Activated T-cell treated with anti-CD3 and anti-CD28 coated beads, Interleukin-2, amount 50 U/mL, for 72 hours (primary cell): ENCODE measurements at places on chromosomes 2 and 18.

DNA sequence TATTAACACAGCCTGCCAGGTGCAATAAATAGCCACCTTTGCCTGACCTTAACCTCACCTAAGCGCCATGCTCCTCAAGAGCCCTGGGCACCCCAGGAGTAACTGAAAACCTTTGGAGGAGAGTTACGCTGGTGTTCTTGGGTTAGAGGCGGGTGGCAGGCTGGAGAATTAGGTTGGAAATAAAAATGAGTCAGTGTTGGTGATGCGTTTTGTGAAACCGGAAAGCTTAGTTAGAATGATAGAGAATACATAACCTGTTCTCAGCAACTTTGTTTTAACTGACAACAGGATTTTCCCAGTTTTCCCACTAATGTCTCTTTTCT, 17.0 kb downstream of the LRRFIP1 start:
- H3K4me3 ChIP-seq = no peak overlapping the region
- H3K36me3 ChIP-seq = no peaks in the 10 kb centered on the region
- no peaks in the 10 kb centered on the region for H3K4me1 ChIP-seq
- no peak for DNase-seq
- no peak overlapping the region for H3K27ac ChIP-seq
- H3K27me3 ChIP-seq = peaks cover 8% of the 10 kb centered on the region

- DNase-seq = no peak
- no peaks in the 10 kb centered on the region for H3K4me1 ChIP-seq
- H3K36me3 ChIP-seq = no peaks in the 10 kb centered on the region
- no peak overlapping the region for H3K4me3 ChIP-seq
Observed at GRCh38 chr2:145065342-145065741, 545.4 kb upstream of the ZEB2 start.

- H3K4me1 ChIP-seq = no peaks in the 10 kb centered on the region
- H3K36me3 ChIP-seq = no peaks in the 10 kb centered on the region
- H3K27ac ChIP-seq = no peak overlapping the region
- no peak for DNase-seq
Observed at GRCh38 chr2:124933883-124934282, 908.8 kb downstream of the CNTNAP5 start.

- H3K36me3 ChIP-seq = no peaks in the 10 kb centered on the region
- H3K4me1 ChIP-seq = no peaks in the 10 kb centered on the region
- H3K27ac ChIP-seq = no peak overlapping the region
- H3K27me3 ChIP-seq = no peaks in the 10 kb centered on the region
- DNase-seq = no peak
- no peak overlapping the region for H3K4me3 ChIP-seq
Observed at GRCh38 chr18:66874812-66875474, 271.1 kb upstream of the CDH19 start.

DNA sequence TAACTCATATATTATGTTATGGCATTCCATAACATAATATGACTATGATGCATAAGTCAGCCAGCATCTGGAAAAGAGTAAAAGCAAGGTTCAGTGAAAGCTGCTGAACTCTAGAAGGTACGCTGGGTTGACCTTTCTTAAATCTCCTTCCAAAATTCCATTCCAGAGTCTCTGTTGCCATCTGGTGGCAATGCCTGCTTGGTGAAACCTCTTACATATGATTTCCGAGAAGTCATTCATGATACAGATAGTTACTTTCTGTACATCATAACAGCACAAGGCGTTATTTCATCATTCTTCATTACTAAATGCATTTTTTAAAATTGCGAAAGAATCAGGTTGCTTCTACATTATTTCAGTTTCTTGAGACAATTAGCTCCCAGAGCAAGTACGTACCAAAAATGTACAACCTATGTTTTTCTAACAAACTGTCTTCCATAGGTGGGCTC, 7.0 kb upstream of the EPG5 start:
- H3K27ac ChIP-seq = peak overlapping the region; percentile 96
- peaks cover 24% of the 10 kb centered on the region for H3K4me1 ChIP-seq
- H3K4me3 ChIP-seq = peak overlapping the region; percentile 29
- DNase-seq = peak; percentile 75
- no peaks in the 10 kb centered on the region for H3K27me3 ChIP-seq
- H3K36me3 ChIP-seq = no peaks in the 10 kb centered on the region

DNA sequence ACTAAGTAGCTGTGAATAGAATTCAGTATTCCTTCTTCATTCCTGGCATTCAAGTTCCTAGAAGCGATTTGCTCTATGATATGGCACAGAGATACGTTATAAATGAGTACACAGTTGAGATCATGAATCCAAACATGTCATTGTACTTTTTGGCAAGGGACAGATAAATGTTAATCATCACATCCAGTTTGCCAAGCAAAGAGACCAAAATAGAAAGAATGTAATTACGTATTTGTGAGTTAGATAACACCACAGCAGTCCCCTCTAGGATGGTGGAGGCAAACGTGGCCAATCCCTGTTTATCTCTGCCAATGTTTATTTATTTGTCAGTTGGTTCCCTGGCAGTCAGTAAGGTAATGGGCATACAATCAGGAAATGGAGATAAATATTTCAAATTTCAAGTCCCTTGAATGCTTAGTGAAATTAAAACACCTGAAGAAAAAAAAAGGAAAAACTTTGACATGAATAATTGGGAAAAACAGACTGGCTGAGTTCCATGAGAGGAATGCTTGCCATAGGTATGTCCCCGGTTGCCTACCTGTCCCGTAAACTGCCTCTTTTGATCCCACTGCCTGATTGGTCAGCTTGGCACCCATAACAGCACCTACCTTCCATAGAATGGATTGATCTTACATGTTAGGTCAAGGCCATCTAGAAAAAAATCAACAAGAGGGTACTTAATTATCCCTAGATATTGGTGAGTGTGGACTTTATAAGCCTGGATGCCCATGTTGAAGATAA, 451.1 kb upstream of the NETO1 start:
- no peaks in the 10 kb centered on the region for H3K36me3 ChIP-seq
- no peaks in the 10 kb centered on the region for H3K27me3 ChIP-seq
- no peak overlapping the region for H3K27ac ChIP-seq
- DNase-seq = no peak
- H3K4me3 ChIP-seq = no peak overlapping the region
- no peaks in the 10 kb centered on the region for H3K4me1 ChIP-seq

DNA sequence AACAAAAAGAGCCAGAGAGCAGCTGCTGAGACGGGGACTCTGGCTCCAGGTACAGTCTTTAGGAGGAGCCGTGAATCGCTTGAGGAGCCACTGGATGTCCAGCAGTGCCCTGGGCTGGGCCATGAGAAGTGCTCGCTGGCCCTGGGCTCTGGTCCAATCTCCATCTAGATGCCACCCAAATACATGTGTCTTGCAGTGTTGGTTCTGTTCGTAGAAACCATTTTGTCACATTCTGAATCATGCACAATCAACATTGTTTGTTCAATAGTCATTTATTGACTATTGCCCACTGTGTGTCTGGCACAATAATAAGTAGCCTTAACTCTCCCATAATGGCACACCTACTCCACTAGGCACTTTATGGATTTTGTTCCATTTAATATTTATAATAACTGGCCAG, 26.1 kb downstream of the TYMS start:
- no peak overlapping the region for H3K27ac ChIP-seq
- peaks cover 16% of the 10 kb centered on the region for H3K36me3 ChIP-seq
- H3K27me3 ChIP-seq = no peaks in the 10 kb centered on the region
- no peak for DNase-seq
- H3K4me3 ChIP-seq = no peak overlapping the region

DNA sequence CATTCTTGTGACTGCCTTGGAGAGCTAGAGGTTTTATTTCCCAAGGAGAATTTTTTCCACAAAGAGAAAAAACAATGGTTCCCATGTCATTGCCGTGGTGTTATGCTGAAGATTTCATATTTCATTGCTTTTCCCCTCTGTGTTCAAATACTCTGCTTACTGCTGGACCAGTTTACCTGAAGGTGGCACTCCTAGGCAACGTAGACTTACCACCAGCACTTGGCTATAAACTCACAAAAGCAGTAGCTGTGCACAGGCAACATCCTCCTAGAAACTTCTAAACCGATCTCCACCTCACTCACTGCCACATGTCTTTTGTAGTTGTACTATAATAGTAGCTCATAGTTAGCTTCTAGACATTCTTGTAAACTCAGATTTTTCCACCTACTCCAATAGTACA, 1319.7 kb upstream of the CRIM1 start:
- no peaks in the 10 kb centered on the region for H3K4me1 ChIP-seq
- H3K27me3 ChIP-seq = no peaks in the 10 kb centered on the region
- H3K4me3 ChIP-seq = no peak overlapping the region
- H3K36me3 ChIP-seq = no peaks in the 10 kb centered on the region

GRCh38 chr2:130896813-130897212, 60.1 kb downstream of the ARHGEF4 start:
- DNase-seq = no peak
- peaks cover 27% of the 10 kb centered on the region for H3K27me3 ChIP-seq
- H3K4me1 ChIP-seq = no peaks in the 10 kb centered on the region
- H3K36me3 ChIP-seq = no peaks in the 10 kb centered on the region
- no peak overlapping the region for H3K4me3 ChIP-seq
- no peak overlapping the region for H3K27ac ChIP-seq

DNA sequence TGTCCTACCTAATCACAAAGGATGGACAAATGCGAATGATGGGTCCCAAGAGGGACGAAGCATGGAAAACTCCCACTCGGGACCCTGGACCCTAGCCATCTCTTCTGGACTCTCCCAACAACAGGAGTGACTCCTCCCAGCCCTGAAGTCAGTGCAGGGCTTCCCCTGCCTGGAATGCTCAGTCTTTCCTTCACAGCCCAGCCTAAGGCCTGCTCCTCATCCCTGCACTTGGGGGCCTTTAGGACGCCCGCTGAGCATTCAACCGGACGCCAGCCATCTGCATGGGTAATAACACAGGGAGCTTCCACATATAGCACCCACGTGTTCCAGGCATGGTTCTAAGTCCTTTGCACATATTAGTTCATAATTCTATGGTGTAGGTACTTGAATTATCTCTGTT, 237.5 kb downstream of the KLHL29 start:
- H3K27me3 ChIP-seq = no peaks in the 10 kb centered on the region
- H3K4me1 ChIP-seq = no peaks in the 10 kb centered on the region
- no peak for DNase-seq
- no peaks in the 10 kb centered on the region for H3K36me3 ChIP-seq

GRCh38 chr2:200373973-200374416, 67.5 kb downstream of the SPATS2L start:
- H3K4me1 ChIP-seq = peaks cover 50% of the 10 kb centered on the region
- H3K4me3 ChIP-seq = peak overlapping the region; percentile 93
- no peaks in the 10 kb centered on the region for H3K27me3 ChIP-seq
- no peaks in the 10 kb centered on the region for H3K36me3 ChIP-seq
- DNase-seq = peak; percentile 60

DNA sequence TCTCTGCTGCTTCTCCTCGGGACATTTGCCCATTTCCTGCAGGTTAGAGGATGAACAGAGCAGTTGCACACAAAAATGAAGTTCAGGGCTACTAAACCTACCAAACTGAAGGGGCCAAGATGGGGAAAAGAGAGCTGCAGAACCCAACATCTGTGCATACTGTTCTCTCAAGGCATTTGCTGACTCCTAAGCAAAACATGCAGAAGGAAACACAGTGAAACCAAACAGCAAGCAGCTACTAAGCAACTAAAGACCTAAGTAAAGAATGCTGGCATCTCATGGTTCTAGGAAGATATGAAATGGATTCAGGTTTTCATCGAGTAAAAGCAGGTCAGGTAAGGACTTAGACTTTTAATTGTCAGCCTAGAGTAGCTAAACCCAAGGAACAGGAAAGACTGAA, 111.9 kb upstream of the SYT4 start:
- H3K4me1 ChIP-seq = no peaks in the 10 kb centered on the region
- no peak overlapping the region for H3K4me3 ChIP-seq
- no peak overlapping the region for H3K27ac ChIP-seq
- H3K27me3 ChIP-seq = no peaks in the 10 kb centered on the region

DNA sequence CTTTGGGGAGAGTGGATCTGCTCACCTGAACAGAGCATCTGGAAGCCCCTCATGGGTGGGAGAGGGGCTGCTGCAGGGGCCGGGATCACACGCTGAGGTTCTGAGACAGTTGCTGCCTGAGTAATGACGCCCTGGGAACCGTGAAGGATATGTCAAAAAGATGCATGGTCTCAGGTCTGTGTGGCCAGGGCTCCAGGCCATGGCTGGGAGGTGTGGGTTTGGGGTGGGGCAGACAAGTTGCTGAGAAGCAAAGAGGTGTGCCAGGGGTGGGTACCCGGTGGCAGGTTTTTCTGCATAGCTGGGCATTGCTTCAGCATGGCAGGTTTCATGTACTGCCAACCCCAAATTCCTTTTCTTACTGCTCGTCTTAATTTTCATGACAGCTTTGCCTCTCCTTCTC, 133.5 kb downstream of the RPIA start:
- H3K27me3 ChIP-seq = no peaks in the 10 kb centered on the region
- DNase-seq = no peak
- H3K4me3 ChIP-seq = no peak overlapping the region
- no peak overlapping the region for H3K27ac ChIP-seq

- H3K27me3 ChIP-seq = no peaks in the 10 kb centered on the region
- H3K36me3 ChIP-seq = no peaks in the 10 kb centered on the region
- DNase-seq = no peak
- no peaks in the 10 kb centered on the region for H3K4me1 ChIP-seq
- H3K27ac ChIP-seq = no peak overlapping the region
- H3K4me3 ChIP-seq = no peak overlapping the region
Observed at GRCh38 chr2:133040170-133040569, 370.2 kb upstream of the LYPD1 start.

DNA sequence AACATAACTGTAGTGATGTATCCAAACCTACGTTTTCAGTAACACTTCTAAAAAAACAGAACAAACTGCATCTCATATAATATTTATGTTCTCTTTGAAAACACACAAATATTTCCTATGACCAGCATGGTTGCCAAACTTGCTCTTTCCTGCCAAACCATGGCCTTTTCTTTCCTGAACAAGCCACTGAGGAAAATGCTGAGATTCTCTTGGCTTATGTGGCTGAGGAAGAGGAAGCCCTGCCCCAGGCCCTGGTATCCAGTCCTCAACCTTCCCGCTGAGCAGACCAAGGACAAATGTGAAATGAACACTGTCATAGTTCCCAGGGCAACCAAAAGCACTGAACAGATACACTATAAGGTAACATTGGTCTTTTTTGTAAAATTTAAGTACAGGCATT, 35.9 kb upstream of the NARS1 start:
- DNase-seq = no peak
- H3K4me1 ChIP-seq = peaks cover 4% of the 10 kb centered on the region
- no peak overlapping the region for H3K27ac ChIP-seq
- no peaks in the 10 kb centered on the region for H3K27me3 ChIP-seq
- H3K4me3 ChIP-seq = no peak overlapping the region
- peaks cover 7% of the 10 kb centered on the region for H3K36me3 ChIP-seq

GRCh38 chr2:207558079-207558491, 28.3 kb downstream of the CREB1 start:
- peaks cover 15% of the 10 kb centered on the region for H3K4me1 ChIP-seq
- no peak overlapping the region for H3K4me3 ChIP-seq
- H3K27ac ChIP-seq = peak overlapping the region; percentile 61
- peaks cover 36% of the 10 kb centered on the region for H3K36me3 ChIP-seq
- no peaks in the 10 kb centered on the region for H3K27me3 ChIP-seq
